GM12878 (cell line): ENCODE measurements at places on chromosomes 2 and 18.

DNA sequence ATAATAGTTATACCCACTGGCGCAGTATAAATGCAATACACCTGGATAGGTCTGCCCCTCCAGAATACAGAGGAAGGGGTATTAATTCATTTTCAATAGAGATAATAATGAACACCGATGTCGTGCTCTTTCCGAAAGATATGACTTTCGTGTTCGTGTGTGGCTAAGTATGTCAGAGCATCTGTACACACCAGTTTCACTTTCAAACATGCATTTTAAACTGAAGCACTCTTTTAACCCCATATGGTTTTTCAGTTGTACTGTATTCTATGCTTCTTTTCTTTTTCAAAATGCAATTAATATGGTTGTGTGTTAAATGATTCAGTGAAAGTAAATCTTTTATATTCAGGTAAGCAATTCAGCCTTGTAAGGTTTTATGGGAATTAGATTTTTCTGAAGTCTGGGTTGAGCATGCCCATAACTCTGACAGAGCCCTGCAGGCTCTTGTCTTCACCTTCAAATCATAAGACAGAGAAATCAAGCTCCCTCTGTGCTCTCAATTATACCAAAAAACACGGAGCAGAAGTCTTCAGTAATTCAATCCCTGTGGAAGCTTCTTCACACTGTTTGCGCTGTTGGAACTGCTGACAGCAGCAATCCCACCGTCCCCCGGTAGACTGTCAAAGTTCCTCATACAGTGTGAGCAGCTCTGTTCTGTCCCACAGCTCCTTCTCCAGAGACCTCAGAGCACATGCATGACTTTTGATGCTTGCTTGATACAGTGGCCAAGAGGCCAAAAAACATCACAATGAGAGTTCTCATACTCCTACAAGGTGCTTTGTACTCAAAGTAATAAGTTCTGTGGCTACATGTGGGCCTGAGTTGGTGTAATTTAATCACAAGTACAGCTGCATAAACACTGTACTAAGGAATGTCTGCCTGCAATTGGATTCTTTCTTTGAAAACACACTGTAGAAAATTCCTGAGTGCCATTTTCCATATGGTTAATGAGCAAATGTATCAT is 186.8 kb downstream of the ZNF521 start:
- DNase-seq: no peak

DNA sequence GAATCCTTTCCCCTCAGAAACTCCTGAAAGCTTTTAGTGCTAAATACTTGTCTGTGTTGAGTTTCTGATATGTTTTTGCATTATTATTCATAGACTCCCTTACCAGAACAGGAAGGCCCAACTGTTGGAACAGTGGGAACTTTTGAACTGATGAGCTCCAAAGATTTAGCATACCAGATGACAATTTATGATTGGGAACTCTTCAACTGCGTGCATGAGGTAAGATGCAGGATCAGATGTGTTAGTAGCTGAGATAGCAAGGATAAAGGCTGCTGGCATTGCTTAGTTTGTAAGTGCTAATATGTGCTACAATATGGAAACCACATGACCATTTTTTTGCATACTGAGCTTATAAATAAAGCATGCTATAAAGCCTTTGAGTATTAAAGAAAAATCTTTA is 49.2 kb upstream of the MAP3K20 start:
- no peak for DNase-seq

DNA sequence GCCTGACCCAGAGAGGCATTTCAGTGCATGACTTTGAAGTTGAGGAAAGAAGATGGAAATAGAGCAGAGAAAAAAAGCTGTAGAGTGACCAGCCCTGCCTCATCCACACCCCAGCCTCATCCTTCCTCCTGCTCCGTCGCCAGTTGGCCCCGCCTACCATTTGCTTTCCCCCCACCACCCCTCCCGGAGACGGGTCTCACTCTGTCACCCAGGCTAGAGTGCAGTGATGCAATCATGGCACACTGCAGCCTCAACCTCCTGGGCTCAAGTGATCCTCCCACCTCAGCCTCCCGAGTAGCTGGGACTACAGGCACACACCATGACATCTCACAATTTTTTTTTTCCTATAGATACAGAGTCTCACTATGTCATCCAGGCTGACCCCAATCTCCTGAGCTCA is 200.8 kb downstream of the EPHA4 start:
- no peak for DNase-seq

- no peak for DNase-seq
Measured at GRCh38 chr2:176566961-176567360, 297.7 kb downstream of the MTX2 start.

DNA sequence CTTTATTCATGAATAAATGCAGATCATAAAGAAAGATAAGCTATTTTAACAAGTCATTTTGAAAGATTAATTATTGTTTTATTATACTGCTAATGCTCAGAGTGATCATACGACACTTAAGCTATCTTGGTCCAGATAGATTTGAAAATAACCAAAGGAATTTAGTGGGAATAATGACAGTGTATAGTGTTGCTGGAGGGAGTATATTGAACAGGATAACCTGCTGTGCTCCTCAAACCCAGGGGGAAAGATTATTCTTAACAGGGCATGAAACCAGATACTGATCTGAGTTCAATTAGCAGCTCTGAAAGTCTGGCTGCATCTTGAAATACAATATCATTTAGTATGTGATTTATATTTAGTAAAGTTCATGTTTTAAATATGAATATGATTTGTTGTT is 216.3 kb upstream of the ITGA4 start:
- DNase-seq: no peak

GRCh38 chr2:168233726-168234406 is 13.5 kb downstream of the STK39 start:
- no peak for DNase-seq

DNA sequence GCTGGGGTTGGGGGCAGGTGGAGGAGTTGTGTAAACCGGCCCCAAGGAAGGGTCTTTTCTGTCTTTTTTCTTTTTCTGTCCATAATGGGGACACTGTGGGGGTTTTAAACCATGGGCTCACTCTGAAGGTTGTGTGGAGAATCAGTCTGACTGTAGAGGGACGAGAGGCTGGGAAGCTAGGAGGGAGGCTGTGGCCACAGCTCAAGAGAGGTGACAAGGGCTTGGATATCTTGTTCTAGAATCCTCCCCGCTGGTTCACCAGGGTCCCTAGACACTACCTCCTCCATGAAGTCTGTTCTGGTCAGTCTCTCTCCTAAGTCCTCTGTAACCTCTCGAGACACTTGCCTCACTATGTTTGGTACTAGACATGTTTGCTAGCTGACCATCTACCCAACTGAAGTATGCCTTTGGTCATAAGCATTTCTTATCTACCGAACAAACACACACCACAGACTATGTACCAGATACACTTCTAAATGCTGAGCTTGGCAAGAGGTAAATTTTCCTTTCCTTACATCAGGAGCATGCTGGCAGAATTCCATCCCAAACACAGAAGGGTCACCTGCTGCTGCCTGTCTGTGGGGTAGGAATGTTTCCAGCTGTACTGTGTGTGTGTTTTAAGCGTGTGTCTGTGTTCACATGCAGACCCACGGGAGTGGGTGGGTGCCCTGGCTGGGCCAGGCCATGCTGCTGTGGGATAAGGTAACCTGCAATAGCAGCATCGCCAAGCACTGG is 69.6 kb upstream of the MGAT4A start:
- no peak for DNase-seq

GRCh38 chr2:88199912-88200682 is 30.0 kb downstream of the THNSL2 start:
- no peak for DNase-seq

GRCh38 chr18:6009756-6010155 is 114.4 kb upstream of the TMEM200C start:
- no peak for DNase-seq

DNA sequence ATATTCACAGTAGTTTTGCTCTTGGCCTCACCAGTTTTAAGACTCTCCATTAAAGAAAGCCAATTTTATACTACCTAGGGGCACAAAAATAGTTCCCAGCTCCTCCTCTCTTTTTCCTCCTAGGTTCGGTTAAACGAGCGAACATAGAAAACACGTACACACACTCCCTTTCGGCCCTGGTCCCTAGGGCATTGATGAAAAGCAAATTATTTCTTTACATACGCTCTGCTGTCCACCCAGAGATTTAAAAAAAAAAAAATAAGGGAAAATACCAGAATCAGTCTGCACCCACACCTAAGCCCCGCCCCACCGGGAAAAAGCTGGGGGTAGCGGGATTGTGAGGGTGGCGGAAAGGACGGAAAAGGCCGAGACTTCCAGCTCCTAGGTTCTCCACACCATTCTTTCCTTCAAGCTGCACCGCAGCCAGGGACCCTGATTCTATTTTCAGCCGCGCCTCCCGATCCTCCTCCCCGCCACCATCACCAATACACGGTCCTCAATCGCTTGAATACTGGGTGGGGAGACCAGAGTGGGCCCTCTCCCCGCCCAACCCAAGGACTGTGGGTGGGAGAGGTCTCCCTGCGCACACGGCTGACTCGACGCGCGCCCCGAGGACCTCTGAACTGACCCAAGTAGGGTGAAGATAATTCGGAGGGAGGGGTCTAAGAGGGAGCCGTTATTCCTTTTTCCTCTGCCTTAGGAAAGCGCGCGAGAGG is 769 bp downstream of the ATF2 start:
- no peak for DNase-seq

- no peak for DNase-seq
Measured at GRCh38 chr18:56913941-56914340, 232.9 kb upstream of the BOD1L2 start.

GRCh38 chr2:108944601-108945331 is 44.3 kb downstream of the EDAR start:
- DNase-seq: no peak

DNA sequence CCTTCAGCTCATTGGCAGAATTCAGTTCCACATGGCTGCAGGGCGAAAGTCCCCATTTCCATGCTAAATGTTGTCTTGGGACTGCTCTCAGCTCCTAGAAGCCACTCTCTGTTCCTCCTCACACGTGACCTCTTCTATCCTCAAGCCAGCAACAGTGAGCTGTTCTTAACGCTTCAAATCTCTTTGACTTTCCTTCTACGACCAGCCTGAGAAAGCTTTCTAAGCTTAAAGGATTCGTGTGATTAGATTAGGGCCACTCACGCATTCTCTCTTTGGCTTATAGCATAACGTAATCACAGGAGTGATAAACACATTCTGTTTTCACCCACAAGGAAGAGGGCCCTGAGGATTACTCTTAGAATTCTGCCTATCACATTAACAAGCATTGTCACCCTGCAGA is 29.8 kb upstream of the LAMA1 start:
- DNase-seq: no peak

GRCh38 chr2:121128741-121129659 is 156.0 kb downstream of the TFCP2L1 start:
- no peak for DNase-seq

GRCh38 chr2:1625281-1626001 is 118.9 kb downstream of the PXDN start:
- no peak for DNase-seq

DNA sequence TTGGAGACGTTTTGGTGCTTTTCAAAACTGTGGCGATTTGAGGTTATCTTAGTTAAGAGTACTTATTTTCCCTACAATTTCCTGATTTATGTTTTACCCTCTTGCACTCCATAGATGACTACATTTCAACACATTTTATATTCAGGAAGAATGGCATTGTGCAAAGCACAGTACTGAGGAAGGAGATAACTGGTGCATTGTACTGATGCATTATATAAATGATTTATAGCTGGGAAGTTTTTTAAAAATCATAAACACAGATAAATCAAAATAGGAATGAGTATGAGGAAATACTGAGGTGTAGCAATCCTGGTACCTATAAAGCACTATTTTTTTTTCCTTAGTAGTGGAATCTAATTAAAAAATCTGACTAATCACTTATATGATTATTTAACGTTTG is 5.6 kb downstream of the REL start:
- no peak for DNase-seq

DNA sequence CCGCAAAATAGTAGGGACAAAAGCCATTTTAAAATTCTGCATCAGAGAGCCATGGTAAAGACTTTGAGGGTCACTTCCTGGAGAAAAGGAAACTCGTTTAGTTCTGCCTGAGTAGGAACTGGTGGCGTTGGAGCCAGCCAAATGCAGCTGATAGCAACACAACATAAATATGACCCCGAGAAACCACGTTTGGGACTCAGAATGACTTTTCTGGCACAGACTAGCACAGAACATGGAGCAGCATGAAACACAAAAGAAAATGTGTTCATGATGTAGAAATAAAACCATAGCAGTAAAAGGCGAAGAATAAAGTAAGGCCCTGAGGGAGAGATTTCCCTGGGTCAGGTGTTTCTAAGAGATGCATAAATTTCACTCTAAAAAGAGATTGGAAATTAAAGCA is 149.2 kb upstream of the KLHL29 start:
- no peak for DNase-seq

- DNase-seq: no peak
Measured at GRCh38 chr2:7819850-7820249, 862.0 kb upstream of the ID2 start.

GRCh38 chr18:8910843-8911242 is 191.7 kb upstream of the NDUFV2 start:
- DNase-seq: no peak

DNA sequence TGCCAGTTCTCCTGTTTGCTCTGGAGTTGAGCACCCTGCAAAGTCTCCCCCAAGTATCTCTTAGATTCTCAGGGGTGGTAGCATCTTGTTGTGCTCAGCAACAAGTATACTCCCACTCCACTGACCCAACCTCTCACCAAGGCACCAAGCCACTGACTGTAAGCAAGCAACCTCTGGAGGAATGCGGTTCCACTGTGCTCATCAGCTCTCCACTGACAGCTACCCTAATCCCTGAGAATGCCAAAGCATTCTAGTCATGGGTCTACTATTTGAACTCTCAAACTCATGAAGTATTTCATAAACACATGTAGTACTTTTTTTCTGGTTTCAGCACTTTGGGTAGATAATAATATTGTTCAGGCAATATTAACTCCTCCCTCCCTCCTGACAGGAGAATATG is 170.0 kb downstream of the EPHA4 start:
- no peak for DNase-seq

DNA sequence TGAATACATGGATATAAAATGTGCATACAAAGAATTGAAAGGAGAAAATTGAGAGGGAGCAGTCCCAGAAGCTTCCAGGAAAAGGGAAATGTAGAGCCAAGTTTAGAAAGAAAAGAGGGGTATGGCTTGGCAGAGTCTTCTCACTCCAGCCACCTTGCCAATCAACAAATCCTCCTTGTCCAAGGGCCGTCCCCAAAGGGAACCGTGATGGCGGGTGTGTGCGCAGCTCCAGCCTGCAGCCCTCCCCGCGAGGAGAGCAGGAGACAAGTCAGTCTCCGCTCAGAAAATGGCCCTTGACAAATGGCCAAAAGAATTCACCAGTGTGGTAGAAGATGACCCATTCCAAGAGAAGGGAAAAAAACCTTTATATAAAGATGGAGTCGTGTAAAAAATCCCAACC is 448.3 kb upstream of the POU3F3 start:
- DNase-seq: no peak

- no peak for DNase-seq
Measured at GRCh38 chr2:1613731-1614354, 130.5 kb downstream of the PXDN start.

- no peak for DNase-seq
Measured at GRCh38 chr2:172095905-172096625, 6.6 kb downstream of the DLX2 start.
